ENCODE measurements at places on chromosomes 7 and 10. TPM values are rescaled to one million over a fixed set of nuclear protein-coding genes. Genes with fewer than 3 reads are reported as not detected.

DNA sequence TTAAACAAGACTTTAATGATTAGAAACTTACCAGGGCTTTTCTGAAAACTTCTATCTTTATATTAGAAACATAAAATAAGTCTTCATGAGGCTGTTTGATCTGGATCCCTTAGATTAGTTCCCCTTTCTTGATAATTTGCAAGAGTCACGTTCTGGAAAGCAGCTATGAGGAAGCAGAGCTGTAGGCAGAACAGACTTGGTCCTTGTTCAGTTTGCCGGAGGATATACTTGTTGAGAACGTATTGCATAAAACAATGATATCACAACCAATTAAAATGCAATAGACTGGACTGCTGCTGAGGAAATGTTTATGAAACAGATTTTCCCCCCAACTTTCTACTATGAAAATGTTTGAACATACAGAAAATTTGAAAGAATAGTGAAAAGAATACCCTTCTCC, 2.8 kb downstream of the SAMD9L start:
- DNase-seq: no peak

C7orf57 gene
- total RNA-seq: not detected

GRCh38 chr10:70589762-70590654, 12.5 kb downstream of the PRF1 start:
- peak; percentile 9 for DNase-seq

DNA sequence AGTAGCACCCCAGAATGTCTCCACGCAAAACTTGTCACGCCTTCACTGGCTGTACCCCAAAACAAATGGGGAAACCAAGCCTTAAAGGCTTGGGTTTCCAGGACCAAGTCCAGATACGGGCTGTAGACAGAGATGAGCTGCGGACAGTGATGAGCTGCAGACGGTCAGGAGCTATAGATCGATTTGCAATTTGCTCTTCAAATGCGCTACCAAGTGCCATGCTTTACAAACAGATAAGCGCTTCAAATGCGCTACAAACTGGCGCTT, 658 bp upstream of the SGCE start:
- DNase-seq: no peak

- DNase-seq: no peak
These were observed 57.7 kb upstream of the ZNRF2 start for GRCh38 chr7:30226614-30227268.

DNA sequence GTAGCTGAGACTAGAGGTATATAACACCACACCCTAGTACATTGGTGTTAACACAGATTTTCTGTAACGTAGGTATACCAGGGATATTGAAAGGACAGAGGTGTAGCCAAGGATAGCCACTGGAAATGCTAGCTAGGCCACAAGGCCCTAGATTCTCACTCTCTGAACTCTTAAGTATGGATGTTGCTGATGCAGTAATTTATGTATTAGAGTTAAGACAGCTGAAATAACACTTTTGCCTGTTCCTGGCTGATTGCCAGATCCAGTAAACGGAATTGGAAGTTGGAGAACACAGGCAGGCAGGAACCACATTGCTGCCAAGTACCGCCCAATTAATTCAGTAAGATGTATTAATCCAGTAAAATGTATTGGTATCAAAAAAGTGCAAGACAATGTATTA, 1.8 kb downstream of the CALU start:
- DNase-seq: peak; percentile 60

DNA sequence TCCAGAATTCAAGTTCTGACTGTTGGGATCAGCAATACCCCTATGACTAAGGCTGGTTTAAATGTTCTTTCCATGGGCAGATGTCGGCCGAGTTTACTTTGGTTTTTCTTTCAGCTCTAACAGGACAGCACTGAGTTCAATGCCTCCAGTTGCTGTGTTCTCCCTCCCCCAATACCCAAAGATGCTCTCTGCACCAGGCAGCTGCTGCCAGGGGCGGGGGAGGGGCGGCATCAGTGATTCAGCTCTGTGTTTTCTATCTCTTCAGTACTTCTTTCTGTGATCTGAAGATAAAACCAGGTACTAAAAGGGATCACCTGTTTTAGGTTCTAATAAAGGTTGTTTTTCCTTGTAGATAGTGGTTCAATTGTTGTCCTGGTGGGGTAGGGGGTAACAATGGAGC, 576.7 kb upstream of the POT1 start:
- DNase-seq: no peak

DNA sequence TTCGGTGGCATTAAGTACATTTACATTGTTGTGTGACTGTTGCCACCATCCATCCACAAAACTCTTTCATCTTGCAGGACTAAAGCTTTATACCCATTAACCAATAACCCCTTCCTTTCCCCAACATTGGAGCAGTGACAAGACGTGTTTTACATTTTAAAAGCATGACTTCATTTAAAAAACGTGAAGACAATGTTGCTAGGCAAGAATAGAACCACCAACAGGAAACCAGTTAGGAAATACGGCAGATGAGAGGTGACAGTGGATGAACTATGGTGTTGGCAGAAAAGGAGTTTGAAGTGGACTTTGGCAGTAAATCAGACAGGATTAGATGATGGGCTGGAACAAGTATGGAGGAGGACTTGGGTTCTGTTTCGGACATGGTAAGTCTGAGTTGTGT, 17.0 kb downstream of the TMEM236 start:
- DNase-seq: peak; percentile 47

OR2A7 gene
- not detected for total RNA-seq

CLEC5A gene
- not detected for total RNA-seq

- DNase-seq: no peak
These were observed 63.5 kb downstream of the GRK5 start for GRCh38 chr10:119270762-119271366.

DNA sequence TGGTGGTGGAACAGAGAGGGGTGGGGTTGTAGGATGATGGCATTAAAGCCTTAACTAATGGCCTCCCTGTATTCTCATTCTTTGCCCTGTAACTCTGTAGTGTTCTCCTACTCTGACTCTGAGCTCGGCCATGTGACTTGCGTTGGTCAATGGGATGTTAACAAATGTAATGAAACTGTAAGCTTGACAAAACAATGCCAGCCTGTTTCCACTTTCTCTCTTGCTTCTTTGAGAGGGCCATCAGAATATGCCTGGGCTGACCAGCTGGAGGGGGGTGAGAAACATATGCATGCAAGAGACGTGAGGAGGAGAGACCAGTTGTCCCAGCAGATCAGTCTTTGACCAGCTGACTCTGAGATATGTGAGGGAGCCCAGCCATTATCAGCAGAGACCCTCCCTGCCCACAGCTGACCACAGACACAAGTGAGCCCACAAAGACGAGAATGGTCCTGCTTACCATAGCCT, 100.6 kb downstream of the ICA1 start:
- no peak for DNase-seq

AKR1C2 gene
- 13.7 TPM for total RNA-seq

GRM3 gene
- total RNA-seq: not detected

HOXA5 gene
- 0.25 TPM for total RNA-seq

GSDME gene
- total RNA-seq: 63.6 TPM

DNA sequence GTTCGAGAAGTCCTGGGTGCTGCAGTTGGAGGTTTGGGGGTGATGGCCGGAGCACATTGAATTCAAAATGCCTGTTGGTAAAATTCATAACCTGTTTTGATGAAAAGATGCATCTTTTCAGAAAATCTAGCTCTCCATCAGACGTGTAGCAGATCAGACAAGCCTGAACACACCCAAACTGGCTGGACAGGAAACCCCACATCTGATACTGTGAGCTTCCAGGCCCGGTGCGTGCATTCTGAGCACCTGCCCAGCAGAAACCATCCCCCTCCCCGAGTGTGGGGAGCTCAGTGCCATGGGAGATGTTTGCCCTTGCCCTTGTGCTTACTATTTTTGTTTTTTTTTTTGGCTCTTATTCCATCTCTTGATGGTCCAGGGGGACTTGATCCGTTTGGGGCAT, 417.1 kb downstream of the TCERG1L start:
- no peak for DNase-seq

DNA sequence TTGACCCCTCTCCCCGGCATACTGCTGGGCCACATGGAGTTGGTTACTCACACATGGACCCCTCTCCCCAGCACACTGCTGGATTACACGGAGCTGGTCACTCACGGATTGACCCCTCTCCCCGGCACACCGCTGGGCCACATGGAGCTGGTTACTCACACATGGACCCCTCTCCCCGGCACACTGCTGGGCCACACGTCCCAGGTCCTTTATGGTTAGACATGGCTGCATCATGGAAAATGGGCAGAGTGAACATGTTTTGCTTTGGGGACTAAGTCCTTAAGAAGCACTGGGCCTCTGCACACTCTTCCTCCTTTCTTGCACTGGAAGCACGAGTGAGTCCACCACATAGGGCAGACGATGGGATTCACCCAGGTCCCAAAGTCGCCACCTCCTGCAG, 102.1 kb upstream of the SHH start:
- no peak for DNase-seq
